Stimulated activated CD8-positive, alpha-beta memory T cell treated with anti-CD3 and anti-CD28 coated beads, Interleukin-7, amount 100 ng/mL, for 48 hours (primary cell): ENCODE measurements at places on chromosomes 6 and 20.

DNA sequence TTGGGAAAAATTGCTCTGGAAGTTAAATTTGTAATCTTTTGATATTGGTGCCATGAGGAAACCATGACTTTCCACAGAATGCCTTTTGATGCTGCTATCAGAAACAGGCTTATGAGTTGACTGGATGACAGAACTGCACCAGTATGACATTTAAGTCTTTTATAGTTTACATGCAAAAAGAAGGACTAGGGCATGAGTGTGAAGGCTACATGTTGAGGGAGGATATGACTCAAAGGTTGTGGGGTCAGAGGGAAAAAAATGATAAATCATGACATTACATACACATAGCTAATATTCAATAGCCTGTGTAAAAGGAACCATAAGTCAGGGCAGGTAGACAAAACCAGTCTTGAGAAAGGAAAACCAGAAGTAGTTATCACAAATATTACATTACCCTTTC is 182.2 kb downstream of the COL12A1 start:
- DNase-seq, result no peak

- no peak for DNase-seq
These were observed 109.1 kb downstream of the SASH1 start for GRCh38 chr6:148451690-148452089.

DNA sequence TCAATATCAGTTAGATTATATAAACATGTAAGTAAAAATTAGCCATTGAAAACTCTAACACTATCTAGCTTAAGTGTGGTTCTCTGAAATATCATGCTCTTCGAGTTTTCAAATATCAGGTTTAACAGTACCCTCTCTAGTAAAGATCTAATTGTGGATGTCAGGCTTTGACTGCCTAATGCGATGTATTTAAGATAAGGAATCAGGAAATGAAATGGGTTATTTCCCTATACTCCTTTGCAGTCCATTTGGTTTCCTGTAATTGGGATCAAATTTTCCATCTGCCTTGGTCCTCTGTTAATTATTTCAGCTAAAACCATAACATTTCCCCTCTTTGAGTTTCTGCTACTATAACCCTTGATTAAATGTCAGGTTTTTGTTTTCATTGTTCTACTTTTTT is 361.3 kb upstream of the MMS22L start:
- DNase-seq, result no peak

GRCh38 chr20:3137492-3137891 is 22.2 kb downstream of the FASTKD5 start:
- no peak for DNase-seq

- DNase-seq, result peak; percentile 15
These were observed 209.7 kb downstream of the FARS2 start for GRCh38 chr6:5471044-5471443.
